HCT116 (cell line): ENCODE measurements at places on chromosomes 4 and X. TPM values are rescaled to one million over a fixed set of nuclear protein-coding genes. Genes with fewer than 3 reads are reported as not detected.

DNA sequence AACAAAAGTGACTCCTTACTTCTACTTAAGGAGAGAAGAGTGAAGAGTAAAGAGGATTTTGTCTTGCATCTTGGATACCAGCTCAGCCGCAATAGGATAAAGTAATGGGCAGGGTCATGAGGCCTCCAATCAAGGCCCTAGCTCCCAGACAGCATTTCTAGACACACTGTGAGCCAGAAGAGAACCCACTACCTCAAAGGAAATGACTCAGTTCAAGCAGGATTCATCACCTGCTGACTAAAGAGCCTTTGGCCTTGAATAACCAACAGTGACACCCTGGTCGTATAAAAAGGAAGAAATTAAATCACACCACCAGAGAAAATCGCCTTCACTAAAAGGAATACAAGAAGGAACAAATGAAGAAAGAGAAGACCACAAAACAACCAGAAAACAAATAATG lies 416.1 kb downstream of the PCDH18 start:
- H3K27me3 ChIP-seq, result no peaks in the 10 kb centered on the region
- no peak for DNase-seq
- no peak overlapping the region for H3K27ac ChIP-seq

DNA sequence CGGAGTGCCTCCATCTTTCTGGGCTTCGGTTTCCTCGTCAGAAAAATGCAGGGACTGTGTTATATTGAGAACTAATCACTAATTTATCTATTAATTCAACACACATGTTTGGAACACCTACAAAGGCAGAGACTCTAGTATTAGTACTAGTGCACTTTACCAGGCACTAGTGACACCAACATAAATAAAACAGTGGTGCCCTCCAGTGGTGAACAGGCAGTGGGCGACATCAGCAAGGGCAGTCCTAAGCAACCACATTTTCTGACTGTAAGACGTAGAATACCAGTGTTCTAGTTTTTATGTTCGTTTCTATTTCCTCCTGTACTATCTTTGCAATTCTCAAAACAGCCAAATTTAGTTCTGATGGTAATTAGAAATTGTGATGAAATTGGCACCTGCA lies 69.1 kb upstream of the UCP1 start:
- H3K27me3 ChIP-seq, result no peaks in the 10 kb centered on the region
- peak; percentile 35 for DNase-seq
- H3K4me3 ChIP-seq, result no peak overlapping the region
- peaks cover 19% of the 10 kb centered on the region for H3K4me1 ChIP-seq

DNA sequence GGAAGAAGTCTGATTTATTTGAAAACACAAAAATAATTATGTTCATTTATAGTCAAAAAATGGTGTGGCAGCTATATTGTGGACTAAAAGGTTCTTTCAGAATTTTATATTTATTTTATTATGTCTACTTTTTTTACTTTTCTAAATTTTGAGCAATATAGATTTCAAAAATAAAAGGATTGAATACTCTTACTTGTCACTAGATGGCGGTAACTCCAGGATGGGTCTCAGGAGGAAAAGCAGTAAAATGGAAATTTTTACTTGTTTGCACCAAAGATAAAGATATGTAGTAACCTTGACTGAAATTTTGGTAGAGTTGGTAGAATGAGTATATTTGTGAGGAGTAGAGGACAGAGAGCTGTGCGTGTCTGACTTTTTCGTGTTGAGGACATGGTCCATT lies 14.5 kb upstream of the DACH2 start:
- no peak overlapping the region for H3K4me3 ChIP-seq
- DNase-seq, result no peak
- H3K27ac ChIP-seq, result no peak overlapping the region
- no peaks in the 10 kb centered on the region for H3K4me1 ChIP-seq
- H3K27me3 ChIP-seq, result no peaks in the 10 kb centered on the region

DNA sequence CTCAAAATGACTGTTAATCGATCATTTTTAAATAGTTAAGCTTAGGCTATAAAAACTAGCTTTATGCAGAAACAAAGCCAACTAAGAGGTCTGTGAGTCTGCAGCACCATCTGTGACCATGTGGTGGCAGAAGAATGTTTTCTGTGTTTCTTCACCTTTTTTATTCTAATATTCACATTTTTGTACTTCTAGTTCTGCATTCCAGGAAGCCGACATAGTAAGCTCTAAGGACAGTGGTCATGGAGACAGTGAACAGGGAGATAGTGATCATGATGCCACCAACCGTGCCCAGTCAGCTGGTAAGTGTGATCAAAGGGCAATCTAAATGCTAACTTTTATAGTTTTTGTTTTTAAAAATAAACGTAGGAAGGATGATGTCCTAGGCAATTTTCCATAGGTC lies 5.6 kb downstream of the PCDH10 start:
- H3K4me1 ChIP-seq, result no peaks in the 10 kb centered on the region
- H3K27me3 ChIP-seq, result no peaks in the 10 kb centered on the region
- H3K4me3 ChIP-seq, result no peak overlapping the region
- no peak overlapping the region for H3K27ac ChIP-seq
- H3K36me3 ChIP-seq, result no peaks in the 10 kb centered on the region

- H3K36me3 ChIP-seq, result no peaks in the 10 kb centered on the region
- no peak overlapping the region for H3K4me3 ChIP-seq
- no peaks in the 10 kb centered on the region for H3K4me1 ChIP-seq
These were observed 97.0 kb upstream of the STOX2 start for GRCh38 chr4:183808097-183808456.

- H3K4me1 ChIP-seq, result no peaks in the 10 kb centered on the region
- no peak overlapping the region for H3K27ac ChIP-seq
- H3K27me3 ChIP-seq, result no peaks in the 10 kb centered on the region
- peaks cover 27% of the 10 kb centered on the region for H3K36me3 ChIP-seq
- H3K4me3 ChIP-seq, result no peak overlapping the region
These were observed 9.9 kb downstream of the LRPAP1 start for GRCh38 chr4:3522326-3522640.

DNA sequence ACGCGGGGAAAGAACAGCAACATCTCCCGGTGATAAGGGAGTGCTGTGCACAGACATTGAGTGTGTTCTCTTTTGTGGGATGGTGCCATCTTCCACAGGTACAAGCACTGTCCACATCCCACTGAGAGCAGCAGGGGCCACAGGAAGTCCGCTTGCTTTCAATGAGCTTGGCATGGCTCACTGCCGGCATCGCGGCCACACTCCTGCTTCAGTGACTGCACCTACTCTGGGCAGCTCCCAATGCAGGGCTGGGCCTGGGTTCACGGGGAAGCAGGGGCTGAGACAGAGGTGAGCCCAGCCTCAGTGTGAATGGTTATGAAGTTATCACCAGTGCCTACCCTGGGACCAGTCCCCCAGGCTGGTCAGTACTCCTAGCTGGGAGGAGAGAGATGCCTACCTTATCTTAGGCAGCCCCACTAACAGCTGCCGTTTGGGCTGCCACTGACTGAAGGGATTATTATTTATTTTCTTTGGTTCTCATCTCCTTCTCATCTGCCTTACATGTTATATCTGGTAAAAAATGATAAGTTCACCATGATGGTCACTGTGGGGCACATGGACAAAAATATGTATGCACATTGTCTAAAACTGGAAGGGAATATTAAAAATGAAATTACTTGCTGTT lies 99.2 kb downstream of the MGST2 start:
- no peak overlapping the region for H3K4me3 ChIP-seq
- H3K36me3 ChIP-seq, result no peaks in the 10 kb centered on the region
- no peak for DNase-seq

DNA sequence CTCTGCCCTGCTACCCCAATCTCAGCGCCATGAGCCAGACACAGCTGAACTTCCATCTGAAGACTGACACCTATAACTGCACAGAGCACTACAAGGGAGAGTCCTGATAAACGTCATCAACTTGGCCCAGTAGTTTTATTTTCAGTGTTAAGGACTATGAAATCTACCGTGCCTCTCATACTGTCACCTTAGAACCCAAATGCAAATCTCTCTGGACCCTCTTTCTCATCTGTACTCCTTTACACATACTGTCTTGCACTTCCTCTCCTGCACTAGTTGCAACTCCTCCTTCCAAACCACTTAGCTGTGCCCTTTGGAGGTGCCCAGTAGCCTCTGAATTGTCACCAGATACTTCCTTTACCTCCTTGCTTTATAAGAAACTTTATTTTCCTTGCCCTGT lies 420.2 kb upstream of the CNKSR2 start:
- H3K4me1 ChIP-seq, result no peaks in the 10 kb centered on the region
- no peak for DNase-seq
- no peak overlapping the region for H3K27ac ChIP-seq
- no peaks in the 10 kb centered on the region for H3K27me3 ChIP-seq
- H3K36me3 ChIP-seq, result no peaks in the 10 kb centered on the region
- H3K4me3 ChIP-seq, result no peak overlapping the region

- H3K27ac ChIP-seq, result no peak overlapping the region
- no peaks in the 10 kb centered on the region for H3K27me3 ChIP-seq
- no peak overlapping the region for H3K4me3 ChIP-seq
These were observed 271.5 kb downstream of the ARAP2 start for GRCh38 chr4:35972814-35973213.

GRCh38 chrX:149286940-149287349 lies 218.2 kb downstream of the IDS start:
- peak; percentile 12 for DNase-seq
- no peaks in the 10 kb centered on the region for H3K36me3 ChIP-seq
- H3K4me1 ChIP-seq, result no peaks in the 10 kb centered on the region
- no peaks in the 10 kb centered on the region for H3K27me3 ChIP-seq
- H3K4me3 ChIP-seq, result no peak overlapping the region

- no peaks in the 10 kb centered on the region for H3K36me3 ChIP-seq
- no peak overlapping the region for H3K27ac ChIP-seq
- no peaks in the 10 kb centered on the region for H3K4me1 ChIP-seq
- no peak overlapping the region for H3K4me3 ChIP-seq
- DNase-seq, result no peak
These were observed 715.7 kb downstream of the KCTD8 start for GRCh38 chr4:43732829-43733426.

DNA sequence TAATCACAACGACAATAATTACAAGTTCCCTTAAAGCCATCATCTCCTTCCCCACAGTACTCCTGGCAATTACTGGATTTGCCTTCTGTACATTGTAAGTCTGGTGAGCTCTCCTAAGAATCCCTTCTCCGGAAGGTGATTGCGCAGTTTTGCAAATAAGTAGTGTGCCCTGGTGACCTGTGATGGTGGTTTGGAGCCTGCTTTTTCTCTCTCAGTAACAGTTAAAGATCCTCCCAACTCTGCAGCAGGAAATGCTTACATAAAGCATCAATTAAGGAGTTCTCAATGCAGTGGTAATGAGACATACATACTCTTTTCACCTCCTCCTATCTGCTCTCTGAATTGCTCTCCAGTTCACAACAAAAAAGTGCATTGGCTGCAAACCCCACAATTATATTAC lies 159.7 kb downstream of the SH2D1A start:
- no peaks in the 10 kb centered on the region for H3K4me1 ChIP-seq
- no peak overlapping the region for H3K4me3 ChIP-seq
- no peaks in the 10 kb centered on the region for H3K36me3 ChIP-seq
- H3K27ac ChIP-seq, result no peak overlapping the region
- no peak for DNase-seq

GRCh38 chrX:35919536-35920309 lies at the start of gene CFAP47:
TSS of gene CFAP47 (plus strand) at chrX:35919734. CDS start at chrX:35919800, 66 bp downstream.
- no peaks in the 10 kb centered on the region for H3K4me1 ChIP-seq
- no peak for DNase-seq
- H3K4me3 ChIP-seq, result no peak within 1 kb of the TSS
- no peak within 1 kb of the TSS for H3K27ac ChIP-seq
- H3K36me3 ChIP-seq, result no peaks in the 10 kb centered on the region
- no peaks in the 10 kb centered on the region for H3K27me3 ChIP-seq

DNA sequence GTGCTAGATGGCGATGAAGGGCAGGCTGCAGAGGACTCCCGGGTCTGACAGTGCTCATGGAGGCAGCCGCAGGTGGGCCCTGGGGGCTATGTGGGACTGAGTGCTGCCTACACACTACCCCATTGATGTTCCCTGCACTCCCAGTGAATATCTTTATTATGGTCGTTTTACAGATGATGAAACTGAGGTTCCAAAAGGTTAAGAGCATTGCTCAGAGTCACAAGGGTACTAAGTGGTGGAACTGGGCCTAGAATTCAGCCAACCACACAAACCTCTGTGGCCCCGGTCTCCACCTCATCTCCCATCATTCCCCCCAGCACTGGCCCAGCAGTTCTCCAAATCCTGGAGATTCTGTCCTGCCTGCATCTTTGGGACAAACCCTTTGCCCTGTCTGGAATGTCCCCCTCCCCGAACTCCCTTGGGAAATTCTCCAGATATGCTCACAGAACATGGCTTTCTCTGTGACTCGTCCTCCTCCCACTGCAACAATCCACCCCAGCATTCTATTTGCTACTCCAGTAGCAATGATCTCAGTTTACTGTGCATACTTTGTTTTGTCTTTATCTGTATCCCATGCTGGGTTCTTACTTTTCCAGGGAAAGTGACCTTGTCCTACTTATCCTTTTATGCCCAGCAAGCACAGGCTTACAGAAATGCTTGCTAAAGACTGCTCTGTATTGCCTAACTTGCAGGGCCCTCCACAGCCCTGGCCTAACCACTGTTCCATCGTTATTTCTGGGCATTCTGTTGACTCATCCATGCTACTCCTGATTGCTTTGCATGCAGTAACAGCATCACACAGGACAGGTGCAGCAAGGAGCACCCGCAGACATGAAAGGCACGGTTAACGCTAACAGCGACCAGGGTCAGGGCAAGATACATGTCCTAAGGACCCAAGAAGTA lies 14.0 kb downstream of the PNMA6F start:
- DNase-seq, result no peak
- H3K36me3 ChIP-seq, result no peaks in the 10 kb centered on the region
- no peaks in the 10 kb centered on the region for H3K4me1 ChIP-seq
- no peak overlapping the region for H3K27ac ChIP-seq
- peaks cover 8% of the 10 kb centered on the region; the same call in 1 of the 2 replicates for H3K27me3 ChIP-seq
- H3K4me3 ChIP-seq, result no peak overlapping the region

- no peak for DNase-seq
- H3K27ac ChIP-seq, result no peak overlapping the region
- H3K4me3 ChIP-seq, result no peak overlapping the region
- no peaks in the 10 kb centered on the region for H3K36me3 ChIP-seq
- H3K27me3 ChIP-seq, result no peaks in the 10 kb centered on the region
These were observed 179.0 kb upstream of the FGF13 start for GRCh38 chrX:138890491-138890890.

GRCh38 chr4:185100423-185100822 lies 42.6 kb upstream of the SLC25A4 start:
- H3K36me3 ChIP-seq, result no peaks in the 10 kb centered on the region
- H3K27ac ChIP-seq, result no peak overlapping the region
- no peaks in the 10 kb centered on the region for H3K27me3 ChIP-seq
- DNase-seq, result no peak
- no peaks in the 10 kb centered on the region for H3K4me1 ChIP-seq
- H3K4me3 ChIP-seq, result no peak overlapping the region

- no peaks in the 10 kb centered on the region for H3K4me1 ChIP-seq
- no peak overlapping the region for H3K4me3 ChIP-seq
- H3K27ac ChIP-seq, result no peak overlapping the region
- peaks cover 21% of the 10 kb centered on the region for H3K27me3 ChIP-seq
- DNase-seq, result no peak
These were observed 85.1 kb upstream of the LCORL start for GRCh38 chr4:18106620-18107019.

Gene LONRF3
- total RNA-seq, result 3.1 TPM

Gene RAI2
- not detected for total RNA-seq

Gene PRPS2
- total RNA-seq, result 79.5 TPM

Gene ATOH1
- total RNA-seq, result not detected

Gene NPY5R
- total RNA-seq, result not detected

Gene FBXL5
- total RNA-seq, result 20.6 TPM

Gene NRK
- 0.05 TPM for total RNA-seq

Gene MYOZ2
- not detected for total RNA-seq

Gene CT83
- not detected for total RNA-seq

Gene FTHL17
- total RNA-seq, result not detected

Gene AMER1
- total RNA-seq, result 2.8 TPM

Gene GYG2
- total RNA-seq, result not detected
